ENCODE measurements at places on chromosomes 1 and 21.

- no peak for DNase-seq
These were observed 116.5 kb downstream of the MRPL39 start for GRCh38 chr21:25490742-25491141.

- no peak for DNase-seq
These were observed 39.8 kb downstream of the GJA5 start for GRCh38 chr1:147720557-147720956.

GRCh38 chr1:65260851-65261473 is 48.4 kb upstream of the DNAJC6 start:
- DNase-seq: no peak

GRCh38 chr21:17829472-17829871 is 10.3 kb upstream of the C21orf91 start:
- no peak for DNase-seq

- no peak for DNase-seq
These were observed 22.8 kb downstream of the TMEM50A start for GRCh38 chr1:25360596-25361581.

Data from cortex of kidney (tissue), 1 donor.